Activated T-helper 1 cell treated with anti-CD3 and anti-CD28 coated beads, Interleukin-2, amount 50 U/mL, for 16 hours (primary cell): ENCODE measurements at places on chromosomes 7 and 10.
A peak's percentile ranks its signal among the peaks of the same experiment; 100 is the strongest.

- DNase-seq: peak; percentile 76
Observed at GRCh38 chr10:102114861-102115618, 5.1 kb downstream of the LDB1 start.

GRCh38 chr7:135965602-135966001 is 11.6 kb downstream of the MTPN start:
- DNase-seq: no peak

DNA sequence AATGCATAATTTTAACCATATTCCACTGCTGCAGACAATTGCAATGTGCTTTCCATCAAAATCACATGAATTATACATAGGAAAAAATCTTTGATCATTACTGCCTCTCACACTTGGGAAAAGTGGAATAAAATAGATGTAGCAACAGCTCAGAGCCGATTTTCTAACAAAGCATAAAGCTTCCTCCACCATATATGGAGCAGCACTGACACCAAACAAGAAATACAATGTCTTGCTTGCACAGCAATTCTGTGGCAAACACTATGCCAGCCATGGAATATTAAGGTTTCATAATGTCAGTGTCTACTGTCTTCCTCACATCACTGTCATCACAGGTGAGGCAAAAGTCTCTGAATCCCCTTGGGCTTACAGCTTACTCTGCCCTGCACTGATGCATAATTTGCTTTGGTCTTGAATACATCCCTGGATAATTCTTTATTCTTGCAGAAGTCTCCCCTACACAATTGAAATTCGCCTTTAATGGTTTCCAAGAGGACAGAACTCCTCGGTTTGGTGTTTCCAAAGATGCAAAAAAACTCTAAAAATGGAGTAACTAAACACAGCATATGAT is 198.5 kb downstream of the CACNA2D1 start:
- no peak for DNase-seq

DNA sequence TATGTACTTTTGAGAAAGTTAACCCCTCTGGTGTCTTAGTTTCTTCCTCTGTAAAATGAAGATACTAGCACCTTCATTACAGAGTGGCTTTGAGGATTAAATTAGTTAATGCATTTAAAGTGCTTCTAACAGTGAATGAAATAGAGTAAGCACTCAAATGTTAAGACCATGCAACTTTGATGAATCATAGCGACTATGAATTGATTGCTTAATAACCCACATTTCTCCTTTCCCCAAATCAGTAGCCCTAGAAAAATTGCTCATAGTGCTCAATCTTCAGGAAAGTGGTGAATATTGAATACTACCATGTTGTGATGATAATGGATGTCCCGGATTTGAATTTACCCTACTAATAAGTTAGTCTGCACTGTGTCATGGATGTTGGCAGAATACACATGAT is 48.1 kb downstream of the CD36 start:
- DNase-seq: no peak

GRCh38 chr10:111766464-111766863 is 417.1 kb downstream of the GPAM start:
- DNase-seq: no peak

DNA sequence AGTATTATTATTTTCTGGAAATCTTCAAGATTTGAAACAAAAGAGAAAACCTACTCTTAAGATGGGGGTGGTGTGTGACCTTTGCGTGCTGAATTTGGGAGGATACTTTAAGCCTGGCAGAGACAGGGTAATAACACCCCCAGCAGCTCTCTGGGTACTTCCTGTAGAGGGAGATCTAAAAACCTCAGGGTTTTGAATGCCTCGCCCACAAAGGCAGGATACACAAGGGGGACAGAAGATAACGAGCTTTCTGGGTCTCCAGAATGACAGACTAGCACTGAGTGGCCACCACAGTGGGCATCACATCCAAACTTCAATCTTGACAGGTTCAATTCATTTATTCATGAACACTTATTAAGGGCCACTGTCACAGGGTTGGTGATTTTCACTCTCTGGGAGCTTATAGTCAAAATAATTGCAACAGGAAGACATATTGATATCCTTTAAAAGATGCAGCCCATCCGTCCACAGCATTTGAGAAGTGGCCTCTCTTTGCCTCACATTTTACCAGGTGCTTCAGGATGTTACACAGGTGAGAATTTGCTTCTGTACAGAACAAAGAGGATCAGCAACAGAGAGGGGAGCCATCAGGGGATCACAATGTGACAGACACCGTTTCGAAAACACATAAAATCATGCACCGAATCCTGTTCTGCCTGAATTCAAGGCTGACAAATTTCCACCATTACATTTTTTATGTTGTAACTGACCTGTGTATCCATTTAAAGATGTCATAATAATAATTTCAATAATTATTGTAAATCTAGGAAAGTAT is 14.3 kb downstream of the CPA1 start:
- DNase-seq: no peak

- DNase-seq: no peak
Observed at GRCh38 chr7:78081888-78082287, 283.3 kb downstream of the PHTF2 start.

DNA sequence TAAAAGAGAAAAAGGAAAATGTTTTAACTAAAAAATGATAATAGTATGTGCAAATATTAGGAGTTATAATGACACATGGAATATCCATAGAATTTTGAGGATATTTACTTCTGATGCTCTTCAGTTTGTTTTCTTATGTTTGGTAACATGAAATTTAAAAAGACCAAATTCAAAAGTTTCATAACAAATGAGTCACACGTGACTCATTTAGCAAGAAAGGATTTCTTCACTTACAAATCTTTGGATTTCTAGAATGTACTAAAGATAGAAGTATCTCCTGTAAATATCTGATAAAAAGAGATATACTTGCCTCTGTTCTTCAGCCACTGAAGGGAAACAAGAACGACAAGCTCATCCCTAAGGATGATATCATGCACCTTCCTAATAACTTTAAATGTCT is 774.5 kb upstream of the LRRTM3 start:
- DNase-seq: no peak
